ENCODE measurements at places on chromosomes 6 and 20.

DNA sequence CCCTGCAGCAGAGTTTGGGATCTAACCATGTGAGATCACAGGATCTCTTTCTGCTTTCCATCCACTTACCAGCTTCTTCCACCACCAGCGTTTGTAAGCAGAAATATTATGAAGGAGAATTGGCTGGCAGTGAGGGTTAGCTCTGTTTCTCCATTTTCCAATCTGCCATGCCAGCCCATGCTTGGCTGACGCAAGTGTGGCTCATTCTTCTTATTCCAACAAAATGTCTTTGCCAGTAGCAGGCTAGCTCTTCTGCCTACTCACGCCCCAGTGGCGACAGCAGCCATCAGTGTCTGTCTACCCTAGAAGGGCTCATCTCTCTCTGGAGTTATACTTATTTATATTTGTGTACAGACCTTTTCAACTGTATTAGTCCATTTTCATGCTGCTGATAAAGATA, 286.2 kb downstream of the FARS2 start:
- no peak for DNase-seq

DNA sequence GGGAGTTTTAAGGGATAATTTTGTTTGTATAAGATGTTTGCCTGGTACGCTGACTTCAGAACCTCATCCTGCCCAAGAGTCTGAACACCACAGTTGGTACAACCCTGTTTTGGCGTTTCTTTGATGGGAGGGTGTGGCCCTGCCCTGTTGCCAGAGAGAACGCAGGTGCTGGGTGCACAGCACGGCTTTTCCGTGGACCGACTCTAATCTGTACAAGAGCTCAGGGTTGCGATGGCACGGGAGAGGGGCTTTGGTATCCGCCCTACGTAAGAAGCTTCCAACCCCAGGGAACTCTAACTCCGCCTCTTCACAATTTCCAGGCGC, 1.3 kb downstream of the CYP24A1 start:
- no peak for DNase-seq

- no peak for DNase-seq
Observed at GRCh38 chr20:56806952-56807517, 177.9 kb downstream of the TFAP2C start.

- no peak for DNase-seq
Observed at GRCh38 chr6:167737205-167737830, 89.4 kb upstream of the AFDN start.

GRCh38 chr6:51951924-51952323, 135.5 kb downstream of the PKHD1 start:
- no peak for DNase-seq

GRCh38 chr6:56904068-56904467, 50.8 kb upstream of the BEND6 start:
- DNase-seq, result no peak

DNA sequence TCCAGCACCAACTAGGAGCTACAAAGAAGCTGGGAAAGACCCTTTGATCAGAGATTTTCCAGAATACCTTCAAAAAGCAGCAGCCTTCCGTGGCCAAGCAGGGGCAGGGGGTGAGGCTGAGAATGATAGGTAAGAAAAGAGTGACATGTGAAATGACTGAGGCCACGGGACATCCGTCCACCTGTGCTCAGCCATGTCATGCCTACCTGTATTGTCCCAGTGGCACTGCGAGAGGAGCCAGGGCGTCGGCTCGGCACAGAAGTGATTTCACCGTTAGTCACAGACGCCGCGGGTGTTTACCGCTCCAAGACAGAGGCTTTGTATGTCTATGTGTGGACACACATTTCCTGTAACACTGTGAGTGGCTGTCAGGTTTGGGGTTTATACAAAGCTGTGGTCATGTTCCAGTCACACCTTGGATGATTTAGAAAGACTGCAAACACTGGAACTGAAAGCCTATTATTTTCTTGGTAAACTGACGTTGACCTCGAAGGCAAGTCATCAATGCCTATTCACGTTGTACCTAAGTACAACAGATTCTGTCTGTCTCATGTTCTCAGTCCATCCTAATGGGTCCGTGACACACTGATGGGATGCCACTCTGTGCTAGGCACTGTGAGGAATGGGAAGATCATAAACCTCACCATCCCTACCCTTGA, 32.1 kb upstream of the JAG1 start:
- DNase-seq, result no peak

GRCh38 chr6:145813285-145814034, 1.1 kb downstream of the FBXO30 start:
- DNase-seq, result no peak

DNA sequence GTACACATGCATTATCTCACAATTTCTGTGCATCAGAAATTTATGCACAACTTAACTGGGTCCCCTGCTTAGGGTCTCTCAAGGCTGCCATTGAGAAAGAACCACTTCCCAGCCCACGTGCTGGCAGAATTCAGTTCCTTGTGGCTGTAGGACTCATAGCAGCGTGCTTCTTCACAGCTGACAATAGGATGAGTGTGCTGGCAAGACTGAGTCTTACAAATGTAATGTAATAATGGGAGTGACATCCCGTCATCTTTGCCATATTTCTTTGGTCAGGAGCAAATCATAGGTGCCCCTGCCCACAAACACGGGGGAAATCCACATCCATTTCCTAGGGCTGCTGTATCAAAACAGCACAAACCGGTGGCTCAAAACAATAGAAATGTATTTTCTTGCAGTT, 77.4 kb downstream of the FIG4 start:
- DNase-seq, result no peak

DNA sequence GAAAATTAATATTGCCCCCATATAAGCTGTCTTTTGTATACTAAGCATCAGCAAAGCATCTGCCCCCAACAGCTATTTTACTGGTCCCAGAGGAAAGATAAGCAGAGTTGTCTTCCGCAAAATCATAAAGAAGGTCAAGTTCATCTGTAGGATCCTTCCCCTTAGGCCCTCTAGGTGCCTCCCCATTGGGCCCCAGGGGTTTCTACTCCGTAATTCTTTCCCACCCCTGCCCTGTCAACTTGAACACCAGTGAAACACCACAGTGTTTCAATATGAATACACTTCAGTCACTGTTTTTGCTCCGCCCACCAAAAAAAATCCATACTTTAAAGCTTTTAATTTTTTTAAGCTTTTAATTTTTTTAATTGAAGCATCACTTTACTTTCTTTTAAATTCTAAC, 159.2 kb downstream of the ATXN1 start:
- no peak for DNase-seq

DNA sequence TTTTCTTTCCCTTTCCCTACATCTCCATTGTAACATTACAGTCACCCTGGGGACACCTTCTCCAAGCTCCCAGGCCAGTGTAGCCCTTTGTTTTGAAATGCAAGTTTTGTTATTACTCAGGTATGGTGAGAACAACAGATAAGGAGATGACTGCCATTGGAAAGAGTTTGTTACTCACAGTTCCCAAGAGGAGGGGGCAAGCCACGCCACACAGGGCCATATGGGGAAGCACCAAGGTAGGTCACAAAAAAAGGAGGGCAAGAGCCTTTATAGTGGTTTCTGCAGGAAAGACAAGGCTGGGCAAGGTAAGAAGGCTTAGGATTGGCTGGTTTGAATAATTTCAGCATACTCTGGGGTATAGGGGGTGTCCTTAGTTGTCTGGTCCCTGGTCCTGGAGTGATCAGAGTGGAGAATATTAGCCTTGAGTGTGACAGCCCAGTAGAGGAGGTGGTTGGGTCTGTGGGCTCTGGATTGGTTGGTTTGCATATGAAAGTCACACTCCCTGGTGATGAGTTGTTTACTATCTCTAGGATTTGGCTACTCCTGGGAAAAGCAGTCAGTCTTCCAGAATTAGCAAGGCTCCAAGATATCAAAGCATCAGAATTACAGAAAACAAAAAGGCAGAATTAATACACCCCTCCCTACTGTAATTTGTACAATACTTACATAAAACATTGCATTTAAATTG, 33.1 kb upstream of the SMLR1 start:
- no peak for DNase-seq

- DNase-seq, result no peak
Observed at GRCh38 chr20:1897965-1898464, 2.8 kb downstream of the SIRPA start.

- no peak for DNase-seq
Observed at GRCh38 chr6:128327890-128328289, 192.5 kb downstream of the PTPRK start.

- no peak for DNase-seq
Observed at GRCh38 chr20:53028337-53029007, 56.3 kb downstream of the TSHZ2 start.

- DNase-seq, result no peak
Observed at GRCh38 chr6:107689951-107690642, 134.0 kb downstream of the SCML4 start.

- no peak for DNase-seq
Observed at GRCh38 chr20:36107881-36108280, 46.7 kb upstream of the EPB41L1 start.

DNA sequence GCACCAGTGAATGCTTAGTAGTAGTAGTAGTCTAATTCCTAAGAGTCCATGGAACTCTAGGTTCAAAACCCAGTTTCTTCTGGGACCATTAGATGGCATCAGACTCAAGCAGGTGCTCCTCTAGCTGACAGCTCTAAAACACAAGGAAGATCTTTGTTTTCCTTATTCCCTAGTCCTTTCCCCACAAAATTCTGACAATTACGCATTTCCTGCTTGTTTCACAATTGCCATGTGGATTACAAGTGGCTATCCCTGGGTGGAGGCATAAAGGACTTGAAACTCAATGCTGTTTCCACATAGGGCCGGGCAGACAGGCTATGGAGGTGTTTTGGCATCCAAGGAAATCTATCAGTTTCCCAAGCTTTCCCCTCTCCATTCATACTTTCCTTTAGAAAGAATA, 9.2 kb upstream of the HLA-DOB start:
- no peak for DNase-seq

DNA sequence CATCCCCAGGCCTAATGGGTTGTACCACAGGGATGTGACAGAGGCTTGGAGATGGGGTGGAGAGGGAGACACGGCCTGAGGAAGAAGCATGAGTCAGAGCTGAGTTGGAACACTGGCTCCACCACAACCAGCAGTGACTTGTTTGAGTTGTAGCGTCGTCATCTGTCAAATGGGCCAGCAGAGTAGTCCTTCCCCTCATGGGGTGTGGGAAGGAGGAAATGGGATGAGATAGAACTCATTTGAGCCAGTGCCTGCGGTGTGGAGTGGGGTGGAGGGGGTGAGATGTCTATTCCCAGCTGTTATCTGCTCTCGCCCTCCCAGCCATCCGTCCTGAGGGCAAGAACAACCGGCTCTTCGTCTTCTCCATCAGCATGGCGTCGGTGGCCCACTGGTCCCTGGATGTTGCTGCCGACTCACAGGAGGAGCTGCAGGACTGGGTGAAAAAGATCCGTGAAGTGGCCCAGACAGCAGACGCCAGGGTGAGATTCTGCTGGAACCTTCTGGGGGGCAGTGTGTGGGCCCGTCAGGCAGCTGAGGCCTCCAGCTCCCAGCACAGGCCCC, 32.5 kb downstream of the PLCG1 start:
- DNase-seq, result no peak

DNA sequence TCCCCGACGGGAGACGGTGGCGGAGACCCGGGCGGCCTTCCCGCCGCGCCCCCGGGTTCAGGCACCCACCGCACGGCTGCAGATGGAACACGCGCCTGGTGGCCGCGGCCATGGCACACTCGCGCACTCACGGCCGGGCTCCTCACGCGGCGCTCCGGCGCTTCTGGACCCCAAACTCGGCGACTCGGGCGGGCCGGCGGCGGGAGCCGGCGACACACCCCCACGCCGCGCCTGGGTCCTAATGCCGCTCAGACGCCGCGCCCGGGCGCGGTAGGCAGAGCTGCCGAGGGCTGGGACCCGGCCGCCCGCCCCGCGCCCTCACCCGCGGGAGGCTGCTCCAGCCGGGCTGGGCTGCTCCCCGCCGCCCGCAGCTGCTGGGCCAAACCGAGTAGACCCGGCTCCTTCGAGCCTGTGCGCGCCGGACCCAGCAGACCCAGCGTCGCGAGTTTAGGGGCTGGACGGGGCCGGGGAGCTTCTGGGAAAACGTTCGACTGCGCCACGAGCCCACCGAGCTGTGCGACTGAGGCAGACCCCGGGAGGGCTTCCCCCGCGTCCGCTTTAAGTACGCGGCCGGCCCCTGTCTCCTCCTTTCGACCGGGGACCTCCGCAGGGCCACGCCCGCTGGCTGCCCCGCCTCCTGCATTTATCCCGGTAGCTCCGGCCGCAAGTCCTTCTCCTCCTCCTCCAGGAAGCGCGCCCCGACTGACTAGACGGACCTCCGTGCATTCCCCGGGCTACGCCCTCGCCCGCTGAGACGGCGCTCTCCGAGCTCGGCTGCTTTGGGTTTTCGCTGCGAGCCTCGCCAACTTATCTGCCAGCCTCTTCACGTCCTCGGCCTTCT, at the start of gene SLC4A11:
Gene SLC4A11, minus strand, starts transcription at position 165 of the 841 bp plus-strand sequence. Its CDS starts 53 bp downstream, at position 112.
- peak; percentile 31 for DNase-seq

DNA sequence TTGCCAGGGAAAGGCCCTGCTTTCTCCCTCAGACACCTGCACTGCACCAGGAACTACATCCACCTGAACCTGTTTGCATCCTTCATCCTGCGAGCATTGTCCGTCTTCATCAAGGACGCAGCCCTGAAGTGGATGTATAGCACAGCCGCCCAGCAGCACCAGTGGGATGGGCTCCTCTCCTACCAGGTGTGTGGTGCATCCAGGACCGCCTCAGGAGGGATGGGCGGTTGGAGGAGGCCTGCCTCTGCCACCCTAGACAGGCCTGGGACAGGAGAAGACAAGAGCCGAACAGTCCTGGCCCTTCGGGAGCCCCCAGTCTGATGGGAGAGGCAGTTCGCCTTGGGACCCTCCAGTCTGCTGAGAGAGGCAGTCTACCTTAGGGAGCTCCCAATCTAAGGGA, 24.2 kb downstream of the GLP1R start:
- no peak for DNase-seq

DNA sequence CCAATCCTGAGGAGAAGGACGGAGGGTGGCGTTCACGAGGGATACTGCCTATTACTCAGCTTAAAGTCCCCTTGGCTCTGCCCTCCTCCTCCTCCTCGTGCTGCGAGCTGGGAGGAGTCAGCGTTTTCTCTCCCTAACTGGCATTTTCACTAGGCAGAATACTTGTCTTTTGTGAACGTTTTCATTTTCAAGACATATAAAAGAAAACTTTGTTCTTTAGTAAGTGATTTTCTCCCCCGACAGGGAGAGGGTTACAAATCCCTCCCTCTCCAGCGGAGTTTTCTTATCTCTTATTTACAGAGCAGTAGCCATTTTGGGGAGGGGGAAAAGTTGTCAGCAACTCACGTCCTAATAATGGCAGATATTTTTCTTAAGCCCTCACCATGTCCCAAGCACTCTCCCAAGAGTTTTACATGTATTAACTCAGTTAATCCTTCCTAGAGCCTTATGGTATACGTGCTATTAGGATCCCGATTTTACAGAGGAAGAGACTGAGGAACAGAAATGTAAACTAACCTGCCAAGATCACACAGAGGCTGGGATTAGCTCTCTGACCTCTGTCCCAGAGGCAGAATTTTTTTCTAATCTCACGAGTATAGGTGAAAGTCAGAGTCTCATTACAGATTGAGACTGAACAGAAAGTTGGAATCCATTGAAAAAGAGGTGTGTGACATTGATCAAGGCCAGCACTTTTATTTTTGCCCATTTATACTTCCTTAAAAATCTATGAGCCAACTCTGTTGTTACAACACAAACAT, 30.0 kb upstream of the ZNF217 start:
- DNase-seq, result peak; percentile 26

All from neuronal stem cell (in vitro differentiated cells).